Activated naive CD4-positive, alpha-beta T cell (primary cell): ENCODE measurements at places on chromosomes 1 and 21.

GRCh38 chr1:212649020-212649419, 40.5 kb downstream of the ATF3 start:
- no peak for DNase-seq

DNA sequence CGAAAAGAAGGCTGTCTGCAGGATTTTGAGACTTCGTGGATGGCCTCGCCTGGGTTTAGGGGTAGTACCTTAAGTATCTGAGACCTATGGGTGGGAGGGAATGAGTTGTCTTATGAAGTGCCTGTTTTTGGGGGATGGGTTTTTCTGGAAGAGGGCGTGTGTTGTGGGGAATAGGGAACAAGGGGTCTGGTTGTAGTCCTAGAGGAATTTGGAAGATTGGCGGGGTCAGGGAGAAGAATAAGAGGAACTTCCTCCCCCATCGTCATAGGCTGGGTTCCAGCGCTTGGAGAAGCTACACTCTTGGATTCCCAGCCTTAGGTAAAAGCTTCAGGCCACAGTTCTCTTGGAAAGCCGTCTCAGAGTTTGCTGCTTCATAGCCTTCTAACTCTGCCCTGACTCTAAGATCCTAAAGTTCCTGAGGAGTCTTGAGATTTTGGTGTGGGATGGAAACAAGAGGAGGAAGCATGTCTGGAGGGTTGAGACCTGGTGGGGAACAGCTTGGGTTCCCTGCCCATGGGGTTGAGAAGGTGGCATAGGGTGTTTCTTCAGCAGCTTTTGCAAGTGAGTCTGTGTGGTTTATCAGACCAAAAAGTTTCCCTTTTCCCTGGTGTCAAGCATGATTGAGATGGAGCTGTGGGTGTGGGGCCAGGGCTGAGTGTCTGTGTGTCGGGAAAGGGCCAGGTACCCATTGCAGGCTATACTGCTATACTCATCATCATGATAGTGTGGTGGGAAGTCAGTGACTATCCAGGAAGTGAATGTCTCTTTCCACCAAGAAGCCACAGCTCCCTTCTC, 1.8 kb downstream of the VANGL2 start:
- no peak for DNase-seq

DNA sequence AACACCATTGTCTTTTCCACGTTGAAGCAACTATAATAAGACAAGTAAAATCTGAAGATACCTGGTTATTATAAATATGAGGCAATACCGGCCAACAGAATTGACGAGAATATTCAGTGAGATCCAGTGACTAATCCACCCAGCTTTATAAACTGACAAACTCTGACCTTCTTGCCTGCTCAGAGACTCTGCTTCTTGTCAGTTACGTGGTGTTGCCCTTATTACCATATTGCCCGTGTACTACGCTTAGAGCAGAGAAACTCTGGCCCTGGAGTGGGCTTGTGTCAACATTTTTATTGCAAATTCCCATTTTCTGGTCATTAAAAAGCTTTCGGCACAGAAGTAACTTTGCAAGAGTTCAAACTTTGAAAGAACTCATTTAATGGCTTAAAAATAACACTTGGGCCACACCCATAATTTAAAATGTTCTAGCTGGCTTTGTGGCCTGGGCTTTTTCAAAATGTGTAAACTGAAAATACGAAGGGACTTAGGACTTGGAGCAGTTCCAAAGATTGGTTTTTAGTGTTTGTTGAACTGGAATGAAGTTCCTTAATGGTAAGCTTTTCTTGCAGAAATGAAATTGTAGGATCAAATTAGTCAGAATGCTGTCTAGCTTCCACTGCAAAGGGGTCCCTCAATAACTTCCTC, 266.2 kb downstream of the LMO4 start:
- DNase-seq: no peak

GRCh38 chr1:76083189-76083588, 8.6 kb downstream of the ST6GALNAC3 start:
- DNase-seq: no peak

- DNase-seq: no peak
These were observed 135.9 kb downstream of the ACBD6 start for GRCh38 chr1:180366371-180367068.
